Stomach (tissue), 19 donors: ENCODE measurements at places on chromosomes 6 and 20. TPM values are rescaled to one million over a fixed set of nuclear protein-coding genes. Genes with fewer than 3 reads are reported as not detected.

GRCh38 chr6:273551-274058, 18.7 kb upstream of the DUSP22 start:
- DNase-seq: no peak

DNA sequence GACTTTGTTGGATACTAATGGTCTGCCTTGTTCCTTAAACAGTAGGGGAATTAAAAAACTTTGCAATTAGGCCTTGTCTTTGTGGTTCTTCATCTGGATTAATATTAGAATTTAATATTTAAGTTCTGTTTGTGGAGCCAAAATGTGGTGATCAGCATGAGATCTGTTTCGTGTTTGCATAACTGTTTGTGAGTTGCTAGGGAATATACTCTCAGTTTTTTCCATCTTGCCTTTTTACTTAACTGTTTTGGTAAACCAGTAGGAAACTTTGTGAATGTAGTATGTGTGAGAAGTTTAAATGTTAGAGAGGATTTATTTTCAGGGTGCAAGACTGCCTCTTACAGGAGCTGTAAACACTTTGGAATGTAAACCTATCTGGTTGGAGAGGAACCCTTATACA, 35.6 kb downstream of the LRRC1 start:
- DNase-seq: no peak

- DNase-seq: no peak
Observed at GRCh38 chr6:157290797-157291196, 32.5 kb downstream of the TMEM242 start.

Gene PAX1
- not detected for total RNA-seq

DNA sequence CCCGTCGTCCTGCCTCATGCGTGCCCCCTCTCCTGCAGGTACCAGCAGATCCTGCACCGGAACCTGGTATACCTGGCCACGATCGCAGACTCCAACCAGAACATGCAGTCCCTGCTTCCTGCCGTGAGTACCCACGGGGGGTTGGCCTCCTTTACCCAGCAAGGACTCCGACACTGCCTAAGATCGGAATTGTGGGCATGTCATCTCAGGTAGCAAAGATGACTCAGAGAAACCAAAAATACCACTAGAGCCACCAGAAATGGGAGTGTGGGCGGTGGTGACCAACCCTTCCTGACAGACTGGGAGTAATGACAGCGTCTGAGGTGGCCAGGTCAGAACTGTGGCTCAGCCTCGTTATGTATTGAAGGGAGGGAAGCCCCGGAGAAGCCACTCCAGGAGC, 16.3 kb downstream of the SS18L1 start:
- no peak for DNase-seq

- DNase-seq: no peak
Observed at GRCh38 chr6:127792616-127793015, 108.2 kb downstream of the THEMIS start.

DNA sequence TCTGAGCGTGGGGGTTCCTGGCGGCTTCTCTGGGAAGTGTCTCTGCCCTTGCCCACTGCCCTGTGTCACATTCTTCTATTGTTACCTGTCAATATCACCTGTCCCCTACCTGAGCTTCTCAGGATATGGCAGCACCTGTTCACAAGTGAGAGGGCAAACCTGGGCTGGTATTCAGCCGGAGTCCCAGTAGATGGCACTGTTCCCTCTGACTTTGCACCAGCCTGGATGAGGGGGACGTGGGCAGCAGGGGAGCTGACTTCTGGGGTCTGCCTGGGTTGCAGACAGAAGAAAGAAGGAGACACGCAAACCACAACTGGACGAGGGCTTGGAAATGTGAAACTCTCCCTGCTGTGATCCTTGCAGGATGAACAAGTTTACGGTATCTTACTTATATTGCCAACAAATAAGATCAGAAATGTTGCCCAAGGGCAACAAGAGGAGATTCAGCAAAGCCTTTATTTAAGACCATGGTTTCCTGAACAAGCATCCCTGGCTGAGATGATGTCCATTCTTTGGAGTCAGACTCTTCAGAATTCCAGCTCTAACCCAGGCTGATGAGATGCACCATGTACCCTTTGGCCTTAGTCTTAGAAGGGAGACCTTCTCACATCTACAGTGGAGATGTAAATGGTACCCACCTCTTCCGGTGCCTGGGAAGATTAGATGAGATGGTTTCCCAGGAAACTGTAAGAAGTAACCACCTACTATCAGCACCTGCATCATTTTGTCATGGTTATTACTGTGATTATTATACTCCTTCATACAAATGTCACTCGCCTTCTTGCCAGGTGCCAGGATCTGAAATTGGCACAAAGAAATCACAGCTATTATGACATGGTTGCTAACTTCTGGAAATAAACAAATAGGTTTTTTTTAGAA, 400.0 kb upstream of the CDH4 start:
- DNase-seq: peak; percentile 47

- no peak for DNase-seq
Observed at GRCh38 chr20:48035961-48036731, 250.9 kb upstream of the SULF2 start.

- no peak for DNase-seq
Observed at GRCh38 chr20:7137395-7138151, 370.1 kb downstream of the BMP2 start.

- no peak for DNase-seq
Observed at GRCh38 chr6:135282395-135282794, 101.3 kb downstream of the MYB start.

- DNase-seq: no peak
Observed at GRCh38 chr6:19664878-19665612, 172.1 kb upstream of the ID4 start.

DNA sequence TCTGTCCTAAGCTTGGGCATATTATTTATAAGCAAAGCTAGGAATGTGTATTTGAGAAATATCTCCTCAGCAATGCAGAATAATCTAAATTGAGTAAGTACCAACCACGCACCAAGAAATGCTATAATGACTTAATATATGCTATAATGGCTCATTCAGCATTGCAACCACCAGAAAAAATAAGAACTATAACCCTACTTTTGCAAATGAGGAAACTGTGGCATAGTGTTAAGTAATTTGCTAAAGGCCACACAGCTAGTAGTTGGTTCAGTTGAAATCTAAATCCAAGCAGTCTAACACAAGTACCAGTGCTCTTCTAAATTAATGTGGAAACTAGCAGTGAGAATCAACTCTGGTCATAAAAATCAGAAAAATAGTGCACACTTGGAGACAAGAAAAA, 35.7 kb downstream of the HBS1L start:
- DNase-seq: no peak

DNA sequence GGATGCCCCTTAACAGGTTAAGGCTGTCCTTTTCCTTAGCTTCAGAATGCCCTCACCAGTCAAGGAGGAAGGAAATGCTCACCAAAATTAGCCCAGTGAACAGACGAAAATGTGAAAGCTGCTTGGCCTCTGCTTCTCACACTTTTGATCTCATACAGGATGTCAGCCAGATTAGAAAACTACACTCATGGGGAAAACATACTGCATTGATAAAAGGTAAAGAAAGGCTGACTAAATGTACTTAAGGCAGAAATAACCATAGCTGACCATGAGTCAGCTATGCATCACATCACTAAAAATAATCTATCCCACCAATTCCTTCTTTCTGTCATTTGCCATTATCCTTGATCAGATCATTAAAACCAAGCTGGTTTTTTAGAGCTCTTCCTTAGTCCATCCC, 198.4 kb upstream of the TENT5A start:
- no peak for DNase-seq

Gene WFDC10A
- not detected for total RNA-seq

GRCh38 chr6:63097222-63097621, 114.0 kb upstream of the FKBP1C start:
- DNase-seq: no peak

- DNase-seq: no peak
Observed at GRCh38 chr6:124203812-124204167, 400.1 kb downstream of the NKAIN2 start.

- no peak for DNase-seq
Observed at GRCh38 chr20:3521852-3522740, 51.3 kb downstream of the ATRN start.

GRCh38 chr20:18928626-18929025, 115.0 kb downstream of the SCP2D1 start:
- no peak for DNase-seq

Gene FOXF2
- 23.9 TPM for total RNA-seq

Gene SYCP2L
- not detected for total RNA-seq

DNA sequence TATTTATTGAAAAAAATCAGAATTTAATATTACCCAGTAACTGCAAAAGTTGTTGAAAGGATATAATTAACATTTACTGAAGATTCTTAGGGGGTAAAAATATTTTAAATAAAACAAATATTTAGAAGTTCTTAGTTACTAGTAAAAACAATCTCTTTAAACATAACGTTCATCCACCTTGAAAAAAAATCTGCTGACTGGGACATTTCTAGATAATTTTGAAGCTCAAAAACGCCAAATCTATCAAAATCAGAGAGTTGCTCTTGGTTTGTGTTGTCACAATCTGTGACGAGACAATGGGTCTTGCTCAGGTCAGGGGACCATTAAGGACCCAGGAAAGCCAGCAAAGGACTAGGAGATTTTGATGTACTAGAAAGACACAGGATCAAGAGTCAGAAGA, 177.0 kb downstream of the BACH2 start:
- no peak for DNase-seq

DNA sequence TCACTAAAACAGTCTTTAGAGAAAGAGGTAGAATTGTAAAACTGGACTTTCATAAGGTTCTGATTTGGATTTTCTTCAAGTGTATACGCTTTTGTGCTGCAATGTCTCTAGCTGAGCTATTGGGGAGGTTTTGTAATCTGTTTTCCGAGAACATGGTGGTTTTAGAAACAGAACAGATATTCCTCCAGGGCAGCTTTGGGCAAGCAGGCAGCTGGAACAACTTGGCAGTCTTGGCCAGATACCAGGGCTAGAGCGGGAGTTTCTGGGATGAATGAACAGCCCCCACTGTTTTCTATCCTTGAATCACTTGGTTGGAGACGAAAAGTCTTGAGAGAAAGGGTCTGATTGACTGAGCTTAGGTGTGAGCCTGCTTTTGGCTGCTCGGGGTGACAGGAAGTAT, 17.1 kb upstream of the ARMC2 start:
- no peak for DNase-seq

GRCh38 chr6:112016320-112016719, 37.6 kb upstream of the CCN6 start:
- DNase-seq: no peak

DNA sequence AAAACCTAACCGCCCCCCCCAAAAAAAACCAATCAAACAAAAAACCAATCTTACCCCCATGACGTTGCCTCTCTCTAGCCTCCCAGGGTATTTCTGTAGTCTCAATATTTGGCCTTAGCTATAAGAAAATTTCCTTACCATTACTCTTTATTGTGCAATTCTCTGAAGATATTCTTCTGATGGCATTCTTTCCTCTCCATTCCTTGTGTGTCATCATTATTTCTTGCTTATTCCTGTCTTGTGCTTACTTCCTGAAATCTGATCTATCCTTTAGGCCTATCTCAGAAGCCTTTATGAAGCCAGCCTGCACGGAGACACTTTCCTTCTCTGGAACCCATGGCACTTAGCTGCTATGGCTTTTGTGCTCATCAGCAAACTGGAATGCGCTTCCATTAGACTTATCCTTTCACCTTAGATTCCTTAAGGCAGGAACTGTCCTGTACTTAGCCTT, 65.9 kb upstream of the DDR1 start:
- peak; percentile 34 for DNase-seq

DNA sequence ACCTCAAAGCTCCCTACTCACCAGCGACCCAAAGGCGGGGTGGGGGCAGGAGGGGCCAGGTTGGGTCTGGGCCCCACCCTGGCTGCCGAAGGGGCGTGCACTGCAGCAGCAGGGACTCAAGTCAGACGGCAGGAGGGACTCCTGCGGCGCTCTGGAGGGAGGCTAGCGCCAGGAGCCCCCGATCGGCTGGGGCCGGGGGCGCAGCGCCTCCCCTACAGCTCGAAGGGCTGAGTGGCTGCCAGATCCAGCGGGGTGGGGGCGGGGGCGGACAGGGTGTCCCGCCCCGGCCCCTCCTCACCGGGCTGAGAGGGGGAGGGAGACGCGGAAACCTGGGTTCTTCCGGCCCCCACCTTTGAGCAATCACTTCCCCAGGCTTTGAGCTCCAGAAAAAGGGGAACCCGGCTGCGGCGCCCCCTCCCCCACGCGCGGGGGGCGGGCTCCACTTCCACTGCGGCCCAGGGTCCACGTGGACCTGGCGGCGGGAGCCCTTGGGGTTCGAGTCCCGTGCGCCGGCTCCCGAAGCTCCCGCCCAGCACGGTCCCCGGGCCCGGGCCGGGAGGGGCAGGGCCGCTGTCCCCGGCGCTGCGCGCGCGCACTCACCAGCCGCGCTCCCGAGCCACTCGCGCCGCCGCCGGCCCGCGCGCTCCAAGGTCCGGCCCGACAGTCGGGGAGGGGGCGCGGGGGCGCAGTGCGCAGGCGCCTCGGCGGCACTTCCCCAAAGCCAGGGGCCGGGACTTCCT, at the start of gene RGS19:
RGS19 (minus strand) TSS at position 246 of the 740 bp plus-strand sequence. CDS start 2,632 bp downstream, outside the sequence.
- DNase-seq: peak; percentile 93

Gene HSPA12B
- 14.3 TPM for total RNA-seq

Gene SLC17A1
- total RNA-seq: not detected

GRCh38 chr6:75275067-75275466, 9.5 kb downstream of the TMEM30A start:
- no peak for DNase-seq

Gene PKIB
- 61.1 TPM for total RNA-seq

GRCh38 chr6:63504777-63505384, 67.4 kb upstream of the LOC128125822 start:
- DNase-seq: no peak

Gene RIPK1
- 19.4 TPM for total RNA-seq

- DNase-seq: no peak
Observed at GRCh38 chr6:158047127-158047518, 65.5 kb downstream of the SYNJ2 start.

DNA sequence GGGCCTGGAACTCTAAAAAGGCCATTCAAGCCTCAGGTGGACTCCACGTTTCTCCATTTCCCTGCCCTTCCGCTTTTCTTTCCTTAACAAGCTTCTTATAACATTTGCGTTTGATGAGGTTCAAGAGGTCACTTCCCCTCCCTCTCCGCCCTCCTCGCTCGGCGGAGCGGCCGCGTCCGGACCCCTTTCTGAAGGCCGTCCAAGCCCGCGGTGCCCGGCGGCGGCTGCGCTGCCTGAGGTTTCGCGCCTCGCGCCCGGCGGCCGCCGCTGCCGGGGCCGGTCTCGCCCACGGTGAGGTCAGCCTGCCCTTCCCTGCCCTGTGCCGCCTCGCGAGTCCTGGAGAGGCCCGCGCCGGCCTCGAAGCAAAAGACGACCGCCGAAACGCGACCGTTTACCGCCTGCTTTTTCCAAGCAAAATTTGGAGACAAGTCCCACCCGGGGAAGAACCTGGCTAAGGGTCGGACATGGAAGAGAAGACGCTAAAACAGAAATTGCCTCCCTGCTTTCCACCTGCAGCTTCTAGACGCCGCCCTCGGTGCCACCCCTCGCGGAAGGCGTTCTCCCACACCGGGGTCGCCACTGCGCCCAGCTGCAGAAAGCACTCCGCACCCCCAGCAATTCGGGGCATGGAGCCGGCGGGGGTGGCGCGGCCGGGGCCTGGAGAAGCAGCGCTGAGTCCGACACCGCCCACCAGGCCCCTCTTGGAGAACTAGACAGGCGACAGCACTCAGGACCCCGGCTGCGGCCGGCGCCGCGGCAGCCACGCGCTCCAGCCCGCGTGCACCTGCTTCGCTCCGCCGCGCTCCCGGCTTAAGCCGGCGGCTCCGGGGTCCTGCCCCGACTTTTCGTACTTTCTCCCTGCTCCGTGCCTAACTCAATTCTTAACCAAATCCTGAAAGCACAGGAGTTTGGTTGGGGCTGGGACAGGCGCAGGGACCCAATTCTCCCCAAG, 11.0 kb upstream of the FOXF2 start:
- no peak for DNase-seq
